ENCODE measurements at places on chromosomes 1 and 21.

GRCh38 chr1:198535631-198536030 lies 4.8 kb downstream of the ATP6V1G3 start:
- no peak for DNase-seq

DNA sequence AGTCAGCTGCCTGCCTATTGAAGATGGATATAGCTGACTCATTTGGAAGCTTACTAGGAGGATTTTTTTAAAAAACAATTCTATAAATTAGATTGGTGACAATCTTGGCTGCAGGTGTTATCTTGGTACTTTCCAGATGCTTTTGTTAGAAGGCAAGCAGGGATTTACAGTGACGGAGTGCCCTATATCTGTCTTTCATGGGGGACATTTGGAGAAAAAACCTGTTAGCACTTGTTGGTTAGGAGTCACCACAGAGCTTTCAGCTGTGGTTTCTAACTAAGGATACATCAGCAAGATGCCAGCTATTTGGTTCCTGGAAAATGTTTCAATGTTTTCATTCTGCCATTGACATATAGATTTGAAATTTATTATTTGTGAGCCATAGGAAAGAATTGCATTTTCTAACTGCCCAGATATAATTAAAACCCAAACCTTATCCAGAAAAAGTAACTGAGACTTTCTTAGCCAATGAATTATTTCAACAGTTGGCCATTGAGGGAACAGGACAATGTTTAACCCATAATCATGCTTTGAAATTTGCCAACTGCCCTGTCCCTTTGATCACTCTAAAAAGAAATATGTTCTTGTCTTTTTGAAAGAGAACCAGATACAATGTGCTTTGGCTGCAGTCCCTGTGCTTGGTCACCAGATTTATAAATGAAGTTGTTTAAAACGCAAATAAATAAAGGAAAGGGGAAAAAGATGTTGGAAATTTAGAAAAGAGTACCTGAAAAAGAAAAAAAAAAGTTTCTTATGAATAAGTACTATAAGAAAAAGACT lies 761.0 kb upstream of the CXADR start:
- no peak for DNase-seq

DNA sequence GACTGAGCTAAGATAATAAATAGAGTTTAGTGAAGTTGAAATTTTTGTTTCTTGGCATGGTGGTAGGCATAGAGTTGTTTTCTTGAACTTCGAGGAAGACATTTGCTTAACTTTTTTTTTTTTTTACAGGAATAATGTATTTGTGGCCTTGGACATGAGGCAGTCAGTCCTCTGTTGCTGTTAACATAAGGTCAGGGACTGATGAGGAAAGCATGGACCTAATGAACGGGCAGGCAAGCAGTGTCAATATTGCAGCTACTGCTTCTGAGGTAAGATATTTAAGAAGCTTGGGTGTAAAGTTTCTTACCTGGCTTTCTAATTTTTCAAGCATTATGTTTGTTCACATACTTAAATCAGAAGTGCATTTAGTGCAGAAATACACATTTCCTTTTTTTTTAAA lies 51.5 kb downstream of the RALGPS2 start:
- DNase-seq, result no peak

DNA sequence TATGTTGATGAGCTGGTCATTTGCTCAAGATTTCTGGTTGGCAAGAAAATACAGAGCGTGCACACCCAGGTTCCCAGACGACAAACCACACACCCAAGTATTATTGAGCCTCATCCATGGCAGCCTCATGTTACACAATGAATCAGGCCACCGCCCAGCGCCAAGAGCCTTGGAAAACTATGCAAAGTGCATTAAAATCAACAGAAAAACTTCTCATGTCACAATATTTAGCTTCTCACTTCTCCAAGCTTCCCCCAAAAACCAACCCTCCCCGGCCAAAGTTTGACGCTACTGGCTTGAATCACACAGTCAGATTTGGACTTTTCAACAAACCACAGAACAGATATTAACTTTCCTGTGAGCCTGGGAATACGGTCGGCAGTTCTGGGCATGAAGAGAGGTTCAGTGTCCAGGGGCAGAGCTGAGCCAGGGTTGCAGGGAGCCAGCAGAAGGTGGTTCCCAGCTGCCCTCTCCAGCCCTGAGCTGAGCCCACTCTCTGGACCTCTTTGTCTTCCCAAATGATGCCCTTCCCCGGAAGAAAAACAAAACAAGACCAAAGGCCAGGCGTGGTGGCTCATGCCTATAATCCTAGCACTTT lies 71.1 kb downstream of the SETD4 start:
- no peak for DNase-seq

GRCh38 chr21:33125680-33126375 lies 55.9 kb downstream of the OLIG1 start:
- DNase-seq, result no peak

DNA sequence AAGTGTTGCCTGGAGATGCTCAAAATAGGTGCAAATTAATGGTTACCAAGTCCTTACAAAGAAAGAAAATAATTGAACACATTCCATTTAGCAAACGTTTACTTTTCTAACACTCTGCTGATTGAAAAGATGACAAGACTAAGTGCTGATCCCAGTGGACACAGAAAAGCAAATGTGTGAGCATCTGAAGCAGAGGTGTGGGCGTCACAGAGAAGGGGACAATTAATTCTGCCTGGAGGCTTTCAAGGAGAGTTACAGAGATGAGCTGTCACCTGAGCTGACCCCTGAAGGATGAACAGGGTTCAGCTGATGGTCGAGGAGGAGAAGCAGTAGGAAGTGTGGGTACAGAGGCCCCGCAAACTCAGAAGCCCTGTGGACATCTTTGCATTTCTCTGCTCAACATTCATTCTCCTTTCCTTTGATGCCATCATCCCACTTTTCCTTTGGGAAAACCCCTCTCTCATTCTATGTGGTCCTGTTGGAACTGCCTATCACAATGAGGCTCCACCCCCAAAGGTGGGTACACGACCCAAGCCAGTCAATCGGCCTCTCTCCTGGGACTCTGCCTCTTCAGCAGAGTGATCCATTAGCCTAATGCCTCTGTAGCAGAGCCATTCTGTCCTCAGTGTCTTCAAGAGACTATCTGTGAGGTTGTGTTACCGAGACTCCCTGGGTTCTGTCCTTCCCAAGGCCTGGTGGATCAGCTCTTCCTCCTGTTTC lies 17.2 kb upstream of the PLA2G2E start:
- no peak for DNase-seq

GRCh38 chr1:152244576-152245273 lies 20.7 kb upstream of the HRNR start:
- DNase-seq, result no peak

- no peak for DNase-seq
Observed at GRCh38 chr1:16145662-16146278, 10.1 kb downstream of the EPHA2 start.

Data from cerebellar nuclear complex (tissue), 1 donor.